Aortic smooth muscle cell (primary cell): ENCODE measurements at places on chromosomes 2 and 18. TPM values are rescaled to one million over a fixed set of nuclear protein-coding genes. Genes with fewer than 3 reads are reported as not detected.

The ABCB11 gene
- total RNA-seq = not detected in 2 replicates

The GPR45 gene
- not detected in 2 replicates for total RNA-seq

The RAB17 gene
- 0.26 and 0.31 TPM in 2 replicates for total RNA-seq

The ACTR1B gene
- 55.6 and 58.3 TPM in 2 replicates for total RNA-seq

The PLCD4 gene
- total RNA-seq = 2.1 and 4.0 TPM in 2 replicates

The IL1B gene
- 0.50 and 0.53 TPM in 2 replicates for total RNA-seq

The CNDP1 gene
- 0.06 TPM in 1 of 2 replicates, not detected in the other for total RNA-seq

The PIEZO2 gene
- total RNA-seq = 0.31 and 4.1 TPM in 2 replicates

The EPB41L3 gene
- 2.9 and 3.7 TPM in 2 replicates for total RNA-seq

The DYNC2LI1 gene
- 25.9 and 26.8 TPM in 2 replicates for total RNA-seq

The TTL gene
- 36.2 and 39.2 TPM in 2 replicates for total RNA-seq

The VIL1 gene
- total RNA-seq = not detected in 2 replicates

The GPR55 gene
- not detected in 2 replicates for total RNA-seq

The AQP12B gene
- not detected in 2 replicates for total RNA-seq

The SPATS2L gene
- total RNA-seq = 55.9 and 61.6 TPM in 2 replicates

The NPHP1 gene
- 6.9 and 9.0 TPM in 2 replicates for total RNA-seq

The TMEM18 gene
- 18.9 and 22.7 TPM in 2 replicates for total RNA-seq

The TMEM169 gene
- 0.40 and 0.56 TPM in 2 replicates for total RNA-seq

The ZNF521 gene
- 6.5 and 6.9 TPM in 2 replicates for total RNA-seq

The DPY30 gene
- total RNA-seq = 53.8 and 53.9 TPM in 2 replicates

The CAD gene
- total RNA-seq = 20.6 and 26.8 TPM in 2 replicates

The DNAJC5G gene
- not detected in 2 replicates for total RNA-seq

The RPRD1A gene
- total RNA-seq = 37.4 and 39.2 TPM in 2 replicates

The HRH4 gene
- total RNA-seq = under 0.01 and 0.06 TPM in 2 replicates

The PTPRN gene
- 0.25 and 0.40 TPM in 2 replicates for total RNA-seq

The TEX44 gene
- not detected in 2 replicates for total RNA-seq

The PRKCE gene
- 6.9 and 10.8 TPM in 2 replicates for total RNA-seq

The SEPTIN10 gene
- total RNA-seq = 146 and 176 TPM in 2 replicates
